ENCODE measurements at places on chromosomes 6 and 20.

GRCh38 chr6:156511570-156511969 lies 265.6 kb upstream of the ARID1B start:
- DNase-seq, result no peak

GRCh38 chr6:48378884-48379407 lies 267.9 kb upstream of the PTCHD4 start:
- DNase-seq, result no peak

DNA sequence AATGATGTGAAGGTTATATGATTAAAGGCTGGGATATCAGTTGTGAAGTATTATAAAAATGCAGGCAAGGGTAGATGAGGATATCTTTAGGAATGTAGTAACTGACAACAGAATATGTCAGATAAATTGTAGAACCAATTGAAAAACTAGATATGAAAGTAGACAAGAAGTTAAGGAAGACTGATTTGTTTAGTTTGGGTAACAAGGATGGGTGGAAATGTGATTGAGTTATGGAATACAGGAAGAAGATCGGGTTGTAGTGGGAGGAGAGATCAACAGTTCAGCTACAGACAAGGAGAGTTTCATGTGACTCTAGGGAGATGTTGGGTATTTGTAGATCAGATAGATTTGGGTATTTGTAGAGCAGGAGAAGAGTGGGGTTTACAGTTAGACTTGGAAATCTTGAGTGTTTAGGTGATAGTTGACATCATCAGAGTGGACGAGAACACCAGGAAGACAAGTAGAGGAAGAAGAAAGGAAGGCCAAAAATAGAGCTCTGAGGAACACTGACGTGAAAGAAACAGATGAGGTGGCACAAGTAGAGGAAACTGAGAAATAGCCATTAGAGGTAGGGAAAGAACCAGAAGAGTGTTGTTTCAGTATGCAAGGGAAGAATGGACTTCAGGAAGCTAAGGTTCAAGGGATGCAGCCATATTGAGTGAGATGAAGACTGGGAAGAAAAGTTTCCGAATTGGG lies 12.1 kb upstream of the TSPYL1 start:
- DNase-seq, result no peak

DNA sequence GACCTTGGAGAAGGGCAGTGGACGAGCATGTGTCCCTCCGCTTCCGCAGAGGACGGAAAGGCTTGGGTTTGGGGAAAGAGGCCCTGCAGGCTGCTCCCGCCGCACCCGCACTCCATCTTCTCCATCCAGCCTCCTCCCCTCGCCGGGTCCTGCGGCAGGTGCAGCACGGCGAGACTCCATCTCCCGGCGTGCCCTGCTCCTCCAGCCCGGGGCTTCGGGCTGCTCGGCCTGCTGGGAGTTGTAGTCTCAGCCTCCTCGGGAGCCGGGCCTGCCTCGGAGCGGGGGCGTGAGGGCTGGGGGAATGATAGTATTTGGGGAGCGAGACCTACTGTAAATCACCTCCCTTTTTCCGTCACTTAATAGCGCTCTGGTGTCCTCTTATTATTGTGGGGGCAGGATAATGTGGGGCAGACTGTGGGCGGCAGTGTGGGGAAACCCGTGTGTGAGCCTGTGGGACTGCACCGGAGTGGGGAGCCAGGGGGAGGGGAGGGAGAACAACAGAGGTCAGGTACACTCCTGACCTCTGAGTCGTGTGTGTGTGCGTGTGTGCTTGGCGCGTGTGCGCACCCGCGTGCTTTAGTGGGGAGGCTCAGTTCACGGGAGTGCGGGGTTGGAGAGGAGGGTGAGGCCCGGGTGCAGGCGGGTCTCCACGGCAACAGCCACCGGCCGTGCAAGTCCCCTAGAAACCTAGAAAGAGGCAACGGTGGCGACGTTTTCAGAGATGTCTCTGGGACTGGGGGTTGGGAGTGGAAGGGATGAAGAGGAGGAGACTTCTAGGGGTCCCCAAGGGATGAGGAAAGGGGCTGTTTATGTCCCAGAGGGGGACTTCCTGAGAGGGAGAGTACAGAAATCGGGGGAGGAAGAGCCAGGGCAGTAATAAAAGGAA lies 4.1 kb downstream of the TTBK1 start:
- peak; percentile 83 for DNase-seq

DNA sequence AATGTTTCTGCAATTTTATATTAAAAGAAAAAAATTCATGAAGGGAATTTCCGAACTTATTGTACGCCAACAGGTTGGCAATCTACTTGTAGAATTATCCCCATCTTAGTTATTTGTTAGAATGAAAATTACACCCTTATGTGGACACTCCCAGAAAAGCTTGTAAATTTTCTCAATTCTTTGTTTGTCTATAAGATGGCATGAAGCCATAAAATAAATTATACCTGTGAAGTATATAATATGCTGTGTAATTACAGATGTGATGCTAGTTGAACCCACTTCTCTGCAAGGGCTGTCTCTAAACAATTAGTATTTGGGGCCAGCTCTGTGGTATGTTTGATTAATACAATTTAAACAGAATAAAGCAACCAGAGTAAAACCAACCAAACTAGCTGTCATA lies 52.1 kb upstream of the DSP start:
- no peak for DNase-seq

- no peak for DNase-seq
Observed at GRCh38 chr6:136549300-136550044, 750 bp downstream of the MAP7 start.

- DNase-seq, result no peak
Observed at GRCh38 chr6:155495011-155495768, 39.6 kb upstream of the NOX3 start.

DNA sequence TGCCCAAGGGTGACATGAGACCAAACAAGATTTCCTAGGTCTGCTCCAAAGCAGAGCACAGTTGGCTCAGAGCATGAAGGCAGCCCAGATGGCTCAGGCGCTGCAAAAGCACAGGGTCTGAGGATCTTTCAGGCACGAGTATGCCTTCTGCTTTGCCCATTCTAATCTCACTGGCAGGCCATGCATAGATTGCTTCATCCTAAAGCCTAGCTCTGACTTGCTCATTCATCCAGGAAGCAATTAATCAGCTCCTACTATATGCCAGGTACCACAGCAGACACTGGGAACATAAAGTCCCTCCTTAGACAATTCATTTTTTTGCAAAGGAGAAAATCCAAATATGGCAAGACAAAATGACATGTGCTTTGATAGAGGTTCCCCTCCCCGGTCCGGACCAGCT lies 31.2 kb downstream of the GPLD1 start:
- DNase-seq, result no peak

DNA sequence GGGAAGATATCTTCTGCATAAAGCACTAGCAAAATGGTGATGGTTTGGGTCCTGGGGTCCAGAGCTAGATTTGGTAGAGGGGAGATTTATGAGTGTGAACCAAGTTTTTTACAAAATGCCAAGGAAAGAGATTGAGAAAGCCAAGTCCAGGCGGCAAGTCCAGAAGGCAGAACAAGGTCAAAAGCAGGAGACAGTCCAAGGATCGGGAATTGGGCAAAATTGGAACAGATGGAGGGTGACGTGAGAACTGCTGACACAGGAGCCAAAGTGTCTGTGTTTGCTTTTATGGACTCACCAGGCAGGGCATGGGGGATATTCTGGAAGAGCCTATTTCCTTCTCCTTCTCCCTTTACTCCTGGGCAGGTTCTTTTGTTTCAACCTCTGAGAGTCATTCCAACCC lies 4.1 kb downstream of the NHLRC1 start:
- DNase-seq, result no peak

- DNase-seq, result no peak
Observed at GRCh38 chr6:132067286-132067685, 116.1 kb upstream of the CCN2 start.

Data from DMS79 (cell line).